ENCODE measurements at places on chromosomes 5 and 9.

DNA sequence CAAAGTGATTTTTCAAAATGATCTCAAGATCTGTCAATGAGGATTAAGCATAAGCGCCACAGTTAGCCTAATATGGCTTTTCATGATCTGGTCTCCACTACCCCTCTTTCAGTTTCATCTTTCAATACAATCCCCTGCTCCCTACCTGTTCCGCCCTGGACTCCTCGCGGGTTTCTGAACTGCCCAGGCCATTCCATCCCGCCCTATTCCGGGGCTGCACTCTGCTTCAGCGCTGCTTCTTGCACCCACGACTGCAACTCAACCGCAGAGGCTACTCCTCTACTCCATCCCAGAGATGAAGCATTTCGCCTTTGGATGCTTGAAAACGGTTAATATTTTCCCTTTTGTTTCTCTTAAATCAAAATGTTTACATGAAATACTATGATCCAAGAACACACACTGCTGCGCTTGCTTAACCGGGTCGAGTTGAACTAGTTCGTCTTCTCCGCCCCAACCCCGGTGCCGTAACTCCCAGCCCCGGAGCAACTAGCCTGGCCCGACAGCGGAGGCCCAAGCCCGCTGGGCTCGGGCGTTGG is 716 bp upstream of the OTULIN start:
- no peak for DNase-seq

DNA sequence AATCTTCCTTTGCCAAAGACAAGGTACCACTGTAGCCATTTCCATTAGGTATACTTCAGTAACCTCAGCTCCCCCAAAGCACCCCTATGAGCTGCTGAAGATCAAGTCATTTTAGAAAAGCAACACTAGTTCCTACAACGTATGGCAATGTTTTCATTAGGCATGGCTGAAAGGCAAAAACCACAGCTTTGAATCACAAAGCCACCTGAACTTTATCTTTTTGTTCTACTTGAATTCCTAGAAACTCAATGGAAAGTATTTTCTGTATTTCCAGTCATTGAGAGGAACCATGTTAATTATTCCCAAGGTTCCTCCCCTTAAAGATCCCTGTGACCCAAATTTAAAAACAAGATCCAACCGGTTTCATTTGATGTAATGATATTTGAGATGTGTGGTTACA is 152.1 kb downstream of the EFNA5 start:
- no peak for DNase-seq

GRCh38 chr5:56607551-56607950 is 207.8 kb upstream of the MAP3K1 start:
- no peak for DNase-seq

- no peak for DNase-seq
Observed at GRCh38 chr9:110575945-110576344, 3.6 kb downstream of the SVEP1 start.

GRCh38 chr5:45089870-45090269 is 281.1 kb downstream of the MRPS30 start:
- DNase-seq = no peak

- DNase-seq = no peak
Observed at GRCh38 chr9:125749951-125750626, 2.9 kb downstream of the PBX3 start.

GRCh38 chr9:98491231-98491651 is 217.5 kb downstream of the GABBR2 start:
- no peak for DNase-seq

DNA sequence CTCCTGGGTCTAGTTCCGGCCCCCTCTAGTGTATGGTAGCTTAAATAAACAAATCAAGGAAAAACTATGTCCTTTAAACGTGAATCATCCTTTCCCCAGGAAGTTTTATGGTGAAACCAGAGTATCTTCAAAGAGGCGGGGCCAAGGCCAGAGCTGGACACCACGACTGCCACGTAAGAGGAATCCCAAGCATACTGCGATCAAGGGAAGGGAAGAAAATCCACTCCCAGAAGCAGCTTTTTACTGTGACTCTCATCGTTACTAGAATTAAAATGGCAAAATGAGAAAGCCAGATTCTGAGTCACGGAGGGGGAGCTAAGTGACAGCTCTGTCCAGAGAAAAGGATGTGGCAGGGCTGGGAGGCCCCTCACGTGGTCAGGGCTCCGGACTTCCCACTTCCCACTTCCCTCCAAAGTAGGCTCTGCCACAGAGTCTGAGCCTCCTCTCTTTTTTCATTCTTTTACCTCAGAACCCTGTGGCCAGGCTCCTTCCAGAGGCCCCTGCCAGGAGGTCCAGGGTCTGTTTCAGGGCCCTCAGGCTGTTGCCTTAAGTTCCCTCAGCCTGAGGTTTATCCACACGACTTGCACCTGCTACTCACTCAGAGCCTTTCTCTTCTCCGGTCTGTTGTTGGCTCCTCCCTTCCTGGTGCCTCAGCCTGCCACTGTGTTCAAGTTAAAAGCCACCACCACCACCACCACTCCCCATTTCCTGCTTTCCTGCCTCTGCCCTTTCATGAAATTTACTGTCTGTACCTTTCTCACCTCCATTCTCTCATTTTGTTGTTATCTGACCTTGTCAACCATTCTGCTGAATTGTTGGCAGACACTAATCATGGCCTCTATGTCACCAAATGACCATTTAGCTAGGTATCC is 1.4 kb upstream of the GLRX start:
- peak; percentile 87 for DNase-seq

GRCh38 chr9:2664174-2665065 is 42.8 kb downstream of the VLDLR start:
- no peak for DNase-seq

GRCh38 chr5:163436515-163436914 is 880 bp upstream of the CCNG1 start:
- DNase-seq = peak; percentile 2

DNA sequence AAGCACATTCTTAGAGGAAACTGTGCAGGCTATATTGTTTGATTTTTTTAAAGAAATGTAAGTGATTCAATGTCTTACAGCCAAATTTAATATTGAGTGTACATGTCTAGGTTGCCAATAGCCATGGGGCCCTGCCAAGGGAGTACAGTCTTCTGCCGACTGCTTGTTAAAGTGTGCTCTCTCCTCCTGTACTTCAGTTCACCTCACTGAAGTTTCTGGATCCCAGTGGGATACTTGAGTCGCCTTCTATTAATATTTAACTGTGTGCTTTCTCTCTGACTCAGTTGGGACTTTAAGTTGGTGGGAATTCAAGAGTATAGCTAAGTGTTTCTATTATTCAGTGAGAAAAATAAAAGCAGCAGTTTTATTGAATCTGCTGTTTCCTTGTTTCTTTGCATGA is 44.5 kb upstream of the C5orf47 start:
- DNase-seq = no peak

- DNase-seq = no peak
Observed at GRCh38 chr5:7436521-7436920, 40.6 kb downstream of the ADCY2 start.

GRCh38 chr5:74579215-74579614 is 61.3 kb downstream of the ENC1 start:
- DNase-seq = no peak
